ENCODE measurements at places on chromosomes 2 and 18.
A peak's percentile ranks its signal among the peaks of the same experiment; 100 is the strongest.

DNA sequence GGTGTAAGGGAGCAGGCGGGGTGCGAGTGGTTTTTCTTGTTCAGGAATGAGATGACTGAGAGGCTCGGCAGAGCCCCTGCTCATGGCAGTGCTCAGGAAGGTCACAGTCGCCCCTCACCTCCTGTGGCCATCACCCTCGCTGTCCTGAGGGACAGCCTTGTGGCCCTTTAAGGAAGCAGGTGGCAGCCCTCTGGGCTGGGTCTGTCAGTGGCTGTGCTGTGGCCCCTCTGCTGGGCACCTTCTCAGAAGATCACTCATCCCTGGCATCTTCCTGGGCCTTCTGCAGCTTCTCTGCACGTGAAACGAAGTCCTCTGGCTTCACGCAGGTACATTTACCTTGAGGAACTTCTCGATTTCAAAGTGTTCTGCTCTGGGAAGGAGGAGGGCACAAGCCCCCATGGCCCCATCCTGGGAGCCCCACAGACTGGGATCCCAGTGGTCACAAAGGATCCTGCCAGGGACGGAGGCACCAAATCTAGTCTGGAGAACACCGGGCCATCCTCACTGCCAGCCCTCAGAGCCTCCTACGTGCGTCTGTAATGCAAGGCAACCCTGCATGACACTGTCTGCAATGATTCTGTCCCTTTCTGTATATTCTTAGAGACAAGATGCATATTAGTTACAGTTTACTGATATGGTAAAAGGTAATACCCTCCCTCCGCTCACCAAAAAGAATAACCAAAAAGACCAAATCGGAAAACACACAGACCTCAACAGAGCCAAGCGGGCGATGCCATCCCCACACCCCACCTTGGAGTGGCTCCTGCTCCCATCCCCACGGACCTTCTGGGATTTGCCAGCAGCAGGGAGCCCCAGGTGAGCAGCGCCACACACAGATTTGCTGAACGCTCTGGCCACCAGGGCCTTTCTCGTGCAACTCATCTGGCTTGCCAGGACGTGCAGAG lies 25.9 kb upstream of the FAHD2A start:
- DNase-seq, result no peak

DNA sequence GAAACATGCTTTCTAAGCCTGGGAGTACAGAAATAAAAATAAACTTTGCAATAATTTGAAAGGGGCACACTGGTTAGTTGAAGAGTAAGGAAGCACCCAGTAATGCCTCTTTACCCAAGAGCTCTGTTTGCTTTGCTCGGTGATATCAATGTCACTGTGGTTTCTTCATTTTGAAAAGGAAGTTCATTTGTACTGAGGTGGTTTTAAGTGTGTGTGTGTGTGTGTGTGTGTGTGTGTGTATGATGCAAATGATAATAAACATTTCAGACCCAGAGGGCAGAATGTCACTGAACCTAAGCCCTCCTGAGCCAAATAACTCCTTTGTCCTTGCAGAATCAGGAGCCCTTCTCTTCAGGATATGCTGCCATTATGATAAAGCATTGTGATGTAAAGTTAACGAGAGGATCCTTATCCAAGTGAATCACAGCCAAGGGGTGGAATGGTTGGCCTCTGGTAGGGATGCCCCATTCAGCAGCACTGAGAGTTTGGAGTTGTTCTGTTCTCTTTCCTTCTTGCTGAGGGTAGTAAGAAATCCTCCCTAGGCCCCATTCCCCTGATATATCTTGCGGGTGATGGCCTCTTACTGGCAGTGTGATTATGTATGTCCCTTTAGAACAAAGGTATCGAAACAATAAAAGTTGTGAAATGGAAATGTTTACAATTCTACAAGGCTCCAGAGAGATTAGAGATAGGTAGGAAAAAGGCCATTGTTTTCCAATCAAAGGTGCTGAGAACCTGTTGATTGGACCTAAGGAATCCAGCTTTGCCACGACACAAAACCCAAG lies 7.6 kb downstream of the ITGA6 start:
- peak; percentile 87 for DNase-seq

DNA sequence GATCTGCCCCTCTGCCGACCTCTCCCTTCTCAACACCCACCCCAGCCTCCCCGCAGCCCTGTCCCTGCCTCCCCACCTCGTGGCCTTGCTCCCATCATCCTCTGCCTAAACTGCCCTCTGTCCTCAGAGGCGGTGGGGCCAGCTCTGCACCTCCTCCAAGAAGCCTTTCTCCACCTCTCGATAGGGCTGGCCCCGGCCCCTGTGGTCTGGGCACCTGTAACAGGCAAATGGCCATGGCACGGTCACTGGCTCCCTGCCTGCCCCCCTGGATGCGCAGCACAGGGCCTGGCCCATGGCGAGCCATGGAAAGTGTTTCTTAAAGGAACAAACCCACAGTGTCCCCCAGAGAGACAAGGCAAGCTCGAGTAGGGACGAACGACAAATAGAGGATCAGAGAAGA lies 42.0 kb downstream of the MYO7B start:
- no peak for DNase-seq

DNA sequence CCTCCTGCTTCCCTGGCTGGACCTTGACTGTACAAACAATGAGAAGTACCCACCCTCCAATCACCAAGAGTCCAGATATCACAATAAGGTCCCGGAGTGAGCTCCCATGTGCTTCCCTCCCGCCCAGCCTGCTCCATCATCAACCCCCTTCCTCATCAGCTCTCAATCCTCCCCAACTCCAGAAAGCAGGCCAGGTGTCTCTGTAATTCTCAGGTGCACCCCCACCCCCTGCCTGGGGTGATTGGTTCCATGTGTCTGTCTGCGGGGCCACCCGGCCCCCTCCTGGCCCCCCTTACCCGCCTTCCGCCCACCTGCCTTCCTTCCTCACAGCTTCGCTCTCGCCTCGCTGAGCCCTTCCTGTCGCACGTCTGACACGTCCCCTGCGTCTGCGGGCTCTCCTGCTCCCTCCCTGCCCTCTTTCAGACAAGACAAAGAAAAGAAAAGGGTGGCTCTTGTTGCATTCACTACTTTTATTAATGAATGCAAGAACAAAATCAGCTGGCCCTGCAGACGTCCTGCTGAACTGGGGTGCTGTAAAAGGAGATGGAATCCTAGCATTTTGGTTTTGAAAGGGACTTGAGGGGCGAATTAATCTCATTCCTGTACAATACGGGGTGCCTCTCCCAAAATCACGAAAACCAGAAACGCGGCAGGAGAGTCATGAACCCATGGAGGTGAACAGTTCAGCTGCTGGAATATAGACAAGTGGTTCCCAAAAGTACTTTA lies 26.5 kb upstream of the IGFBP2 start:
- DNase-seq, result peak; percentile 4
